Trophoblast cell (in vitro differentiated cells and primary cell): ENCODE measurements at places on chromosomes 1 and 21.
A peak's percentile ranks its signal among the peaks of the same experiment; 100 is the strongest.

GRCh38 chr1:48943826-48944225 lies 167.1 kb upstream of the BEND5 start:
- no peaks in the 10 kb centered on the region for H3K4me1 ChIP-seq
- DNase-seq, result no peak
- no peak overlapping the region for H3K4me3 ChIP-seq
- H3K27me3 ChIP-seq, result no peaks in the 10 kb centered on the region
- no peak overlapping the region for H3K27ac ChIP-seq

DNA sequence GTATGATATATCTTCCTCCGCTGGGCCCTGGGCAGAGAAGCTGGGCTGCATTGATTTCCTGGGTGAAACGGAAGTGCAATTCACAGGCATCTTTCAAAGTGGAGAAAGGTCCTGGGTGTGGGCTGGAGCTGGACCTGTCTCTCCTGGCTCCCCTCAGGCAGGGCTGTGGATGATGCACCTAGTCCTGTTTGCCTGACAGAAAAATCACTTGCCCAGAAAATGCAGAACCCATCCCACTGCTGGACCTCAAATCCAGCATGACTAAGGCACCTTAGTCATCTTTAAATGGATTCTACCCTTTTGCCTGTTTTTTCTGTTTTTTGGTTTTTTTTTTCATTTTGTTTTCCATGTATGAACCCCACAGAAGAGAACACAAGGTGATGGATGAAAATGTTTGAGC lies 49.7 kb downstream of the MYSM1 start:
- no peaks in the 10 kb centered on the region for H3K4me1 ChIP-seq
- no peak overlapping the region for H3K4me3 ChIP-seq

- no peaks in the 10 kb centered on the region for H3K36me3 ChIP-seq
- H3K27ac ChIP-seq, result no peak overlapping the region
- H3K27me3 ChIP-seq, result no peaks in the 10 kb centered on the region
- H3K4me1 ChIP-seq, result peaks cover 6% of the 10 kb centered on the region
- H3K4me3 ChIP-seq, result no peak overlapping the region
- DNase-seq, result no peak
Observed at GRCh38 chr1:228373004-228373680, 33.5 kb downstream of the TRIM11 start.

DNA sequence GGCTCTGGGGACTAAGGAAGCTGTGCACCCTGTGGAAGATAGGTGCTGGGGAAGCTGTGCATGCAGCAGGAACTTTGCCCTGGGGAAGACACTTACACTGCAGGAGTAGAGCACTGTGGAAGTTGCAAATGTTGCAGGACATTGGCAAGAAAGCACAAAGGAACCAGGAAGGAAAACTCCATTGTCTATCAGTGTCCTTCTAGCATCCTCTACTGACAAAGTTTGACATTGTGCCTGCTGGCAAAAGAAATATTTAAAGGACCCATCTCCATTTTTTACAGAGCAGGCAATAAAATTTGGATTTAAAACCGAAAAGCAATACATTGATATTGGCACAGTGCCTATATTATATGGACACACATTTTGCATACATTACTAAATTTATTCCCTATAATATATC lies 394.1 kb downstream of the PBX1 start:
- H3K36me3 ChIP-seq, result peaks cover 3% of the 10 kb centered on the region
- no peak for DNase-seq
- no peak overlapping the region for H3K27ac ChIP-seq
- H3K27me3 ChIP-seq, result no peaks in the 10 kb centered on the region

- H3K27me3 ChIP-seq, result no peaks in the 10 kb centered on the region
- peaks cover 2% of the 10 kb centered on the region for H3K4me1 ChIP-seq
- peaks cover 9% of the 10 kb centered on the region for H3K36me3 ChIP-seq
- H3K27ac ChIP-seq, result no peak overlapping the region
- no peak overlapping the region for H3K4me3 ChIP-seq
Observed at GRCh38 chr1:116411784-116412479, 38.9 kb downstream of the ATP1A1 start.

GRCh38 chr1:48726139-48726538 lies 50.6 kb downstream of the BEND5 start:
- H3K4me1 ChIP-seq, result no peaks in the 10 kb centered on the region
- H3K4me3 ChIP-seq, result no peak overlapping the region
- H3K27ac ChIP-seq, result no peak overlapping the region
- DNase-seq, result no peak
- no peaks in the 10 kb centered on the region for H3K27me3 ChIP-seq

DNA sequence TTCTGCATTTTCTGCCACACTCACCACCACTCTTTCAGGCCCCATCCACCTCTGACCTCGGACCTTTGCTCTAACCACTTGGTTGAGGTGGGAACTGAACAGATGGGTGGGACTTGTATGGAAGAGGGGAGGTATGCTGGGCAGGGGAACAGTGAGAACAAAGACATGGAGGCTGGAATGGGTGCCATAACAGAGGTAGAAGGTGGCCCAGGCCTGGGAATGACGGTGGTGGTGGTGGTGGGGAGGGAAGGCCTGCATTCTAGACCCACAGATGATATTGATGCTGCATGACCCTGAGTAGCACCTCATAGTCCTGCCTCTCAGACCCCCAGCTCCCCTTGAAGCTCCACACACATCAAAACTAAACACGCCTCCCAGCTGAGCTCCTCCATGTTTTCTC lies 5.2 kb upstream of the CSF3R start:
- H3K4me3 ChIP-seq, result no peak overlapping the region
- DNase-seq, result no peak
- peaks cover 2% of the 10 kb centered on the region for H3K4me1 ChIP-seq
- H3K27me3 ChIP-seq, result no peaks in the 10 kb centered on the region
- H3K36me3 ChIP-seq, result no peaks in the 10 kb centered on the region

DNA sequence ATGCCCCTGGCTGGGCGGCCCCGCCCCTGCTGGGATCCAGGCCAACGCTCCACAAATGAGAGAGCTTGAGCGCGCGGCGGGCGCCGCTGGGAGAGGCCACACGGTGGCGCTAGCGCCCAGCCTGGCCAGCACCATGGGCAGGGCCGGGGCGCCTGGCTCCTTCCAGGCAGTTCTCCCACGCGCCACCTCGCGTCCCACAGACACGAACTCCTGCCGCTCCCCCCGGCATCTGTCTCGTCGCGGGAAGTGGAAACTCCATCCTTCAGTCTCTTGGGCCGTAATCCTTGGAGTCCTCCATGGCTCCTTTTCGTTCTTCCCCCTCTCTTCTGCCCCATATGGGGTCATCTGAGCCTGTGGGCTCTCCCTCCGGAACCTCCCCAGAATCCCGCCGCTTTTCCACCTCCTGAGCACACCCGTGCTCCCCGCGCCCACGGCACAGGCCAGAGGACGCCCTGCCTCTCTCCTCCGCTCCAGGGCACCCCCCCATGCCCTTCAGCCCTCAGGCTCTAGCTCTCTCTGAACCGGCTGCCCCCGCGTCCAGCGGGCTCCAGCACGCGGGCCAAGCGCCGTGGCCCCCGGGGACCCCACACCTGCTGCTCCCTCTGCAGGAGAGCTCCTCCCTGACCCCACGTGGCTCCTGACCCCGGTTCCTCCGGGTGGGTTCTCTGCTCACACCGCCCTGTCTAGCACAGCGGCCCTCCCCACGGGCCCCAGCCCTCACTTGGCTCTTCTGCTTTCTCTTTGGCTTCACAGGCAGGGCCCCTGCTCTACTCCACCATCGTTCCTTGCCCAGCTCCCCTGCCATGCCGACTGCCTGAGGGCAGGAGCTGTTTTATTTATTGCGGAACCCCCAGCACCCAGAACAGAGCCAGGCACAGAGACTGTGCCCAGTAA lies 31.9 kb upstream of the EDN2 start:
- H3K27ac ChIP-seq, result no peak overlapping the region
- DNase-seq, result peak; percentile 82
- no peak overlapping the region for H3K4me3 ChIP-seq
- H3K27me3 ChIP-seq, result no peaks in the 10 kb centered on the region
- peaks cover 31% of the 10 kb centered on the region for H3K4me1 ChIP-seq

DNA sequence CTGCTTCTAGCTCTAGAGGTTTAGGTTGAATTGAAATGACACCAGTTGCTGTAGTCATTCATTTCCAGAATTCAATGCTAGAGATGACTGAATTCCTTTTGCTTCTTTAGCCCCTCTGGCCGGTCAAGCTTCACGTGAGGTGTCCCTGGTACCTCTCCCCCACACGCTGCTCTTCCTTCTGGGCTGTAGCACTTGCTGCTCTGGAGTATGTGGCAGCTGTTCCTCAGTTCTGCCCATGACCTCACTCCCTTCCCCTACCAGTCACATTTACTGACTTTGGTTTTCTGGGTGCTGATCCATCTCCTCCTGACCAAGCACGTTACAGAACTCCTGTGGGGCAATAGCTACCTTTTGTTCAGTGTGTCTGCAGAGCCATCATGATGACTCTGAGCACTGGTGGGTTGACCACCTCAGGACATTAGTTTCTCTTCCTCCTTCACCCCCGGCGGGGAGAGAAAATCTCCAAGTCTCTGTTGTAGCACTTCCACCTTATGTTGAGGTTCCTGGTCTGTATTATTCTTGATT lies 128.1 kb downstream of the HHAT start:
- H3K4me1 ChIP-seq, result no peaks in the 10 kb centered on the region
- H3K27ac ChIP-seq, result no peak overlapping the region
- no peaks in the 10 kb centered on the region for H3K36me3 ChIP-seq
- H3K4me3 ChIP-seq, result no peak overlapping the region
- no peaks in the 10 kb centered on the region for H3K27me3 ChIP-seq

GRCh38 chr21:19523061-19523460 lies 1119.5 kb upstream of the TMPRSS15 start:
- H3K27me3 ChIP-seq, result no peaks in the 10 kb centered on the region
- H3K4me1 ChIP-seq, result no peaks in the 10 kb centered on the region
- no peak for DNase-seq
- H3K36me3 ChIP-seq, result no peaks in the 10 kb centered on the region

DNA sequence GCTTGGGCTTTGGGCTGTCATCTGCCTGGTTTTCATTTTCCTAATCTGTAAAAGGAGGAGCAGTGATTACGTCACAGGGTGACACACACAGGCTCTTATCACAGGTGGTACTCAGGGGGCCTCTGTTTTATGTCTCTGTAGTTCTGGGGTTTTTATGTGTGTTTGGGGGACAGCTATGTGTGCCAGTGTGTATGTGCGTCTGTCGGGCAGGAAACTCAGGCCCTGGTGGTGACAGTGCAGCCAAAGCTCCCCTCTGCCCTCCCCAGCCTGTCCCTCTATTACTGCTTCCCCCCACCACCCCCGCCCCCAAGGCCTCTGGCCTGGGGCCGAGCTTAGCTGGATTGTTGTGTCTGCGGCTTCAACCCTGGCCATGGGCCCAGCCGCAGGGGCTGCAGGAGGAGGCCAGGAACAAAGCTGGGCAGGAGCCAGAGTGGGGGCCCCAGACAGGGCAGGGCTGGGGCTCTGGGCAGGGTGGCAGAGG lies 13.3 kb downstream of the MFAP2 start:
- no peaks in the 10 kb centered on the region for H3K4me1 ChIP-seq
- no peak overlapping the region for H3K4me3 ChIP-seq
- no peak for DNase-seq
- peaks cover 10% of the 10 kb centered on the region for H3K36me3 ChIP-seq
- H3K27ac ChIP-seq, result no peak overlapping the region

DNA sequence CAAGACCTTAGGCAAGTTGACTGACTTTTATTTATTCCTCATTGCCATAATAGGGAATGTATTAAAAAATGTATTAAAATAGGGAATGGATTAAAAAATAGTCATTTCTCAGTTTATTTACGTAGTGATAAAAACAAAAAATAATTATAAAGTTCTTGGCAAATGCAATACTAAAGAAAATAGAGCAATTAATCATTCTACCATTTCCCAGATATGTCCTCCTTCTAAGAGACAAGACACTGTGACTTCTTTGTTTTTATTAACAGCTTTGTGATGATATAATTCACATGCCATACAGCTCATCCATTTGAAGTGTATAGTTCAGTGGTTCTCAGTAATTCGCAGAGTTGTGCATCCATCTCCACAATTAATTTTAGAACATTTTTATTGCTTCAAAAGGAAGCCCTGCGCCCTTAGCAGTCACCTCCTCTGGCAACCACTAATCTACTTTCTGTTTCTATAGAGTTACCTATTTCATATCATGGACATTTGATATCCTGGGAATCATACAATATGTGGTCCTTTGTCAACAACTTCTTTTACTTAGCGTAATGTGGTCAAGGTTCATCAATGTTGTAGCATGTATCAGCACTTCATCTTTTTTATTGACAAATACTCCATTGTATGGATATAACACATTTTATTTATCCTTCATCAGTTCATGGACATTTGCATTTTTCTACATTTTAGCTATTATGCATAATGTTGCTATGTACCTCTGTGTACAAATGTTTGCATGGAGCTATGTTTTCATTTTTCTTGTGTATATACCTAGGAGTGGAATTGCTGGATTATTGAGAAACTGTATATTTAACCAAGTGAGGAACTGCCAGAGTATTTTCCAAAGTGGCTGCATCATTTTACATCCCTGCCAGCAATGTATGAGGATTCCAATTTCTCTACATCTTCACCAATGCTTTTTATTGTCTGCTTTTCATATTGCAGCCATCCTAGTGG lies 5.6 kb downstream of the TBX19 start:
- no peak overlapping the region for H3K4me3 ChIP-seq
- H3K27me3 ChIP-seq, result no peaks in the 10 kb centered on the region
- H3K36me3 ChIP-seq, result no peaks in the 10 kb centered on the region
- no peak overlapping the region for H3K27ac ChIP-seq
- DNase-seq, result no peak
- H3K4me1 ChIP-seq, result no peaks in the 10 kb centered on the region

GRCh38 chr1:17874710-17875109 lies 119.6 kb downstream of the ACTL8 start:
- no peak overlapping the region for H3K4me3 ChIP-seq
- no peaks in the 10 kb centered on the region for H3K27me3 ChIP-seq
- H3K27ac ChIP-seq, result no peak overlapping the region

GRCh38 chr1:116716391-116716790 lies 37.8 kb upstream of the CD2 start:
- no peaks in the 10 kb centered on the region for H3K27me3 ChIP-seq
- no peak overlapping the region for H3K27ac ChIP-seq
- no peak for DNase-seq
- H3K36me3 ChIP-seq, result no peaks in the 10 kb centered on the region
- H3K4me1 ChIP-seq, result peaks cover under 1% of the 10 kb centered on the region

DNA sequence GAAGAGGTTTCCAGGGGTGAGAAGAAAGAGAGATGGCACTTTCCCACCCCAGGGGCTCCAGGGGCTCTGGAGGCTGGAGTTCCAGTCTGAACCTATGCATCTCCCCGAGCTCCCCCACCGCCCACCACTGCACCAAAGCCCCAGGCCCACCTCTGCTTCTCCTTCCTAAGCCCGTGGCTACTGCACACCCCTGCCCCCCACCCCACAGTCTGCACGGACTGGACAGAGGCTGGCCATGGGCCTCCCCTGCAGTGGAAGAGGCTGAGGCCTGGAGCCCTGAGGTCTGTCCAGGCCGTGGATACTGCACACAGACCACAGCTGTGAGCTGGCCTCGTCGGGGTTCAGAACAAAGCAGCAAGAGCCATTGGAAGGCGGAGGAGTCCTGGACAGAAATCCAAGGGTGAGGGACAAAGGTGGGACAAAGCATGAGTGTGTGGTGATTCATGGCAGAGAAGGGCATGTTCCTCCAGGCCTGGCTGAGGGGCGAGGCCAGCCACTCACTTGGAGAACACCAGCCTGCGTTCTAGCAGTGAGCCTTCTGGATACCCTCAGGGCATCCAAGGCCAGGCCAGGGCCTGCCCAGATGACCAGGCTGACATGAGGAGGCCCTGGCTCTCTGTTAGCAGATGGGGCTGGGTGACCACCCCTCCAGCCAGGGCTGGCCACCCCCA lies 244.8 kb upstream of the VAMP3 start:
- DNase-seq, result peak; percentile 10
- H3K27me3 ChIP-seq, result no peaks in the 10 kb centered on the region
- H3K4me3 ChIP-seq, result no peak overlapping the region
- peaks cover 6% of the 10 kb centered on the region for H3K4me1 ChIP-seq
- H3K27ac ChIP-seq, result no peak overlapping the region

GRCh38 chr1:30037251-30038118 lies 685.9 kb downstream of the MATN1 start:
- peak overlapping the region; percentile 10 for H3K4me3 ChIP-seq
- H3K36me3 ChIP-seq, result no peaks in the 10 kb centered on the region
- H3K27me3 ChIP-seq, result no peaks in the 10 kb centered on the region
- H3K27ac ChIP-seq, result no peak overlapping the region
- no peak for DNase-seq
- H3K4me1 ChIP-seq, result no peaks in the 10 kb centered on the region
